Choroid plexus epithelial cell (primary cell): ENCODE measurements at places on chromosomes 7 and 10.

- no peak for DNase-seq
Observed at GRCh38 chr10:67308912-67309311, 383.1 kb downstream of the LRRTM3 start.

DNA sequence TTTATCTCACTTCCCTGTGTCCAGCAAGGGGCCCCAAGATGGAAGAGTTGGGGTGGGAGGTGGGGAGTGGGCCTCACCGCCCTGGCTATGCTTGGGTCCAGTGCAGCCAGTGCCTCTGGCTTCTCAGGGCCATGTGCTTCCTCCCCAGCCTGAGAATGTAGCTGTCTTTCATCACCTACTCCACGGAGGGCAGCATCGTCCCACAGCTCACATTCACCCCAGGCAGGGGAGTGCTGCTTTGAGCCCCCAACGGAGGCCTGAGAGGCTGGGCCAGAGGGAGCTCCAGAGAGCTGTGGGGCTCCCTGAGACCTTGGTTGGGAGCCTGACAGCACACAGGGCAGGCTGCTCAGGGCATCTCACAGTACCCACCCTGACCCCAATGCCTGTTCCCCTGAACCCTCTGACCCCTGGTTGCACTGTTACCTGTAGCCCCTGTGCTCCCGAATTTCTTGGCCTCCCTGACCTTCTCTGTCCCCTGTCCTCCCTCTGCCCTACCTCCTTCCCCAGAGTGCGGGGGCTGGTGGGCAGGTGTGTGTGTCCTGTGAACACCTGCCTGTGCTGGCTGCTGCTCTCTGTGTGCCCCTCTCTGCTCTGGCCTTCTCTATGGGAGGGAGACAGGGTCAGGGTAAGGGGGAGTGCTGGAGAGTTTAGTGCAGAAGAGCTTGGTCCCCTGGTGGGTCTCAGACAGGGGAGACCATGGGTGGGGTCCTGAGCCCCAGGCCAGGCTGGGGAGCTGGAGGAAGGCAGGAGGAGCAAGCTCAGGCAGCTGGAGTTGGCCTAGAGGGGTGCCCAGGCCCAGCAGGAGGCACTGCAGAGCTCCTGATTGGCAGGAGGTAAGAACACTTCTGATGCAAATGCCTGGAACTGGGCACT lies 19.6 kb upstream of the ZNF488 start:
- DNase-seq = peak; percentile 40

- no peak for DNase-seq
Observed at GRCh38 chr10:22753786-22754185, 39.4 kb upstream of the PIP4K2A start.

- no peak for DNase-seq
Observed at GRCh38 chr7:148746135-148746534, 47.4 kb downstream of the CUL1 start.

DNA sequence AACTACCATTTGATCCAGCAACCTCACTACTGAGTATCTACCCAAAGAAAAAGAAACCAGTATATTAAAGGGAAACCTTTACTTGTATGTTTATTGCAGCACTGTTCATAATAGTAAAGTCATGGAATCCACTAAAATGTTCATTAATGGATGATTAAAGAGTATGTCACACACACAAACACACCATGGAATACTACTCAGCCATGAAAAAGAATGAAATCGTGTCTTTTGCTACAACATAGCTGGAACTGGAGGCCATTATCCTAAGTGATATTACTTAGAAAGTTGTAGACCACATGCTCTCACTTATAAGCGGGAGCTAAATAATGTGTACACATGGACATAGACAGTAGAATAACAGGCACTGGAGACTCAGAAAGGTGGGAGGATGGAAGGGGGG lies 203.0 kb upstream of the SLC26A5 start:
- no peak for DNase-seq

- no peak for DNase-seq
Observed at GRCh38 chr10:130689743-130690626, 553.8 kb downstream of the GLRX3 start.

- DNase-seq = no peak
Observed at GRCh38 chr7:37351716-37352115, 96.9 kb downstream of the ELMO1 start.

GRCh38 chr10:13877154-13877909 lies 290.6 kb downstream of the PRPF18 start:
- DNase-seq = no peak

- DNase-seq = no peak
Observed at GRCh38 chr10:124521429-124521871, 59.8 kb downstream of the LHPP start.

GRCh38 chr7:22200777-22201176 lies 156.2 kb downstream of the RAPGEF5 start:
- no peak for DNase-seq

- no peak for DNase-seq
Observed at GRCh38 chr10:132313305-132313704, 5.6 kb upstream of the STK32C start.

DNA sequence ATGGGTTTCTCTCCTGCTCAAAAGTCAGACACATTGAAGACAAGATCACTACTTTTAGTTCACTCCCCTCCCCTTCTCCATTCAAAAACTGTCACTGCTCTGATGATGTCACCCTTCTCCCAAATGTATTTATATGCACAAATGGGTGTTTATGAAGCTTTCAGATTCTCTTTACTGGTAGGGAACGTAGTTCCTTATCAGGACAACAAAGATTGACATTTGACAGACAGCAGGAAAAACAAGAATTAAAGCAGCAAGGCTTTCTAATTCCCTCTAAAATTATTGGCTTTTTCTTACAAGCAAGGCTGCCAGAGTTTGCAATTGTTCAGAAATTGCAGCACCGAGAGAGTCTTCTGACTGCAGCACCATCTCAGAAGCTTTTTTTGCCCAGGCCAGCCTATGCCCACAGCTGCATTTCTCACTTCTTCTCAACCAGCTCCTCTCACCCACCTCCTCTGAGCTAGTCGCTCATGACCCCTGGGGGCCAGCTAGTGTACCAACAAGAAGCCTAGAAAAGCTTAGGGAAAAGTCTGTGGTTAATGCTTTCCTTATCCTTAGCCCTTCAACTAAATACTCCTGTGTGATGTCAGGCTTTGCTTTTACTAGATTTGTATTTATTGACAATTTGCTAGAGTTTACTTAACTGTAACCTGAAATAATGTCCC lies 265.1 kb downstream of the HTR7 start:
- peak; percentile 84 for DNase-seq

- no peak for DNase-seq
Observed at GRCh38 chr7:70681469-70682350, 450.2 kb upstream of the GALNT17 start.

- DNase-seq = no peak
Observed at GRCh38 chr10:7090529-7090928, 320.3 kb downstream of the SFMBT2 start.

- no peak for DNase-seq
Observed at GRCh38 chr7:102227371-102227770, 59.3 kb upstream of the SH2B2 start.

- DNase-seq = no peak
Observed at GRCh38 chr10:16894821-16895220, 77.6 kb upstream of the RSU1 start.

DNA sequence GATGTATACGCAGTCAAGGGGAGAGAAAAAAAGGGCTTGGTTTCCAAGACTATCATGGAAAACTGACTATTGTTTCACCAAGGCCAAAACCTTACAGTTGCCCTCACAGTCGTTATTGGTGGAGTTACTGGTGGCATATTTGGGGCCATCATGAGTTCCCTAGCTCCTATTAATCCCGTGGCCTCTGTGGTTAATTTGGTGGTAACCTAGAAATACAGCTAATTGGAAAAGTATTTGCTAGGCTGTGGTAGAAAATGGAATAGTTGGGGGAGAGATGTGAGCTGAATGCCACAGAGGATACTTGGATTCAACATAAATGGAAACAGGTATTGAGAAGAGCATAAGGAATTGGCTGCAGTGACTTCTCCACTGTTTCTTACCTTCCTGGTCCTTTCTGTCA lies 450.7 kb downstream of the KCNMA1 start:
- no peak for DNase-seq

DNA sequence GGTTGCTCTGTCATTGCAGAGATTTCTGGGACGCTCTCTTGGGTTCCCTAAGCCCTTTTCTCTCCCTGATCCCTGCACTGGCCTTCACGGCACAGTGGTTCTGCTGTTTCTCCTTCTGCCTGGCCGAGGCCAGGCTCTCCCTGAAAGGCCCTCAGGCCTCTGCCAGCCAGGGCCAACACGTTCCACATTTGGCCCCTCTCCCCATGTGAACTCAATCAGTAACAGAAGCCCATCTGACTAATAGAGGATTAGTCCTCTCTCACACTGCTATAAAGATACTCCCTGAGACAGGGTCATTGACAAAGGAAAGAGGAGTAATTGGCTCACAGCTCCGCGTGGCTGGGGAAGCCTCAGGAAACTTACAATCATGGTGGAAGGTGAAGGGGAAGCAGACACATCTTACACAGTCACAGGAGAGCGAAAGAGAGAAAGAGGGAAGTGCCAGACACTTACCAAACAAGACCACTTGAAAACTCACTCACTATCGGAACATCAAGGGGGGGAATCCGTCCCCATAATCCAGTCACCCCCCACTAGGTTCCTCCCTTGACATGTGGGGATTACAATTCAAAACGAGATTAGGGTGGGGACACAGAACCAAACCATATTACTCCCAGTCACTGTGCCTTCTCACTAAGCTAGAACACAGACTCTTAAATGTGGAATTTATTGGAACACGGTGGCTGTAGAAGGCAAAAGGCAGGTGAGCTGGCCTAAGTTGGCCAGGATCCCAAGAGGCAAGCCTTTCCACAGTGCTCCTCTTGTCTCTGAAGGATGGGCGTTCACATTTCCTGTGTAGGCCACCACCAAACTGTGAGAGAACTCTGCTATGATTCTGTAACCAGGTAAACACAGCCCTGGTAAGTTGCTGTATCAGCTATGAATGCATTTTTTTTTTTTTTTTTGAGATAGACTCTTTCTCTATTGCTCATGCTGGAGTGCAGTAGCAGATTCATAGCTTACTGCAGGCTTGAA lies 8.8 kb downstream of the FZD8 start:
- no peak for DNase-seq

GRCh38 chr10:24462889-24463552 lies 254.1 kb downstream of the KIAA1217 start:
- peak; percentile 33 for DNase-seq

GRCh38 chr7:131157530-131158243 lies 170.0 kb upstream of the MKLN1 start:
- DNase-seq = peak; percentile 81

DNA sequence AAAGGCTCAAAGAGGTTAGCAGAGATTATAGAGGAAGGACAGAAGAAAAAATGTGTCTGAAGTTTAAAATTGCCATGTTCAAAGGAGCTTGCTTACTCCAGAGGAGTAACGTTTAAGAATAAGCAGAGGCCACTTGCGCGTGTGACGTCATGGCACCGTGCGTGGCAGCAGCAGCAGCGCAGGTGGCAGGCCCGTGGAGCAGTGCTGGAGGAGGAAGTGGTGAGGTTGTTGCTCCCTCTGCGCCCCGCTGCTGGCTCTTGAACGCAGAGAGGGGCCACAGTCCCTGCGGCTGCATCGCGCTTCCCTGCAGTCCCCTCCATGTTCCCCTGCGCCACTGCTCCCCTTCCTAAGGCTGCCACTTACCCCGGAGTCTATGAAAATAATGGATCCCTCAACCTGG lies 37.5 kb downstream of the GDI2 start:
- no peak for DNase-seq

DNA sequence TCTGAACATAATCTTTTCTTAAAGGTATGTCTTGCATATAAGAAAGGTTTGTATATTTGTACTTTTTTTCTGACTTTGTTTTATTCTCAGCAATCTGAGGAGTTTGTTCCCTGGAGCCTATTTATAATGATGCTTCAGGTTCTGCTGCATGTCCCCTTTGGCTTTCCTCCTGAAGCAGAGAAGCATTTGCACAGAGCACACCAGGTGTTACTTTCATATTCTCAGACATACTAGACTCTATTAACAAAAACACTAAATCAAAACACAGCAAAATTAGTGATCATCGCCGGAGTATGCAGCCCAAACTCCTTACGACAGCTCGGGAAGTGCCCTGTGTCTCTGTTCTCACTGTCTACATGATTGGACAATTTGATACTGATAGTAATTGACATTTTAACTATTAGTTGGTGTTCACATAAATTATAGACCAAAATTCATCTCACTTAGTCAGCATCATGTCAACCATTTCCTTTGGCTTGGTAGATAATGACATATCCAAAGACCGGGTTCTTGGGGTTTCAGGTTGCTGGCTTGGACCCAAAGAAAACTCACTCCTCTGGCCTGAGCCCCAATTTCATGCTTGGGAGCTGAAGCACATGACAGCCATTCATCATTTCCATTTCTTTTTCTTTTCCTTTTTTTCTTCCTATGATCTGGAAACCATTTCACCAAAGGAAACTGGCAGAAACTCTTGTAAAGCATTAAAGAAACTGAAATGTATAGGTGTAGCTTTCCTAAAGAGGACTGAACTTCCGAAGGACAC lies 400.1 kb upstream of the NRP1 start:
- no peak for DNase-seq

GRCh38 chr7:124799448-124799847 lies 33.9 kb upstream of the GPR37 start:
- DNase-seq = no peak

DNA sequence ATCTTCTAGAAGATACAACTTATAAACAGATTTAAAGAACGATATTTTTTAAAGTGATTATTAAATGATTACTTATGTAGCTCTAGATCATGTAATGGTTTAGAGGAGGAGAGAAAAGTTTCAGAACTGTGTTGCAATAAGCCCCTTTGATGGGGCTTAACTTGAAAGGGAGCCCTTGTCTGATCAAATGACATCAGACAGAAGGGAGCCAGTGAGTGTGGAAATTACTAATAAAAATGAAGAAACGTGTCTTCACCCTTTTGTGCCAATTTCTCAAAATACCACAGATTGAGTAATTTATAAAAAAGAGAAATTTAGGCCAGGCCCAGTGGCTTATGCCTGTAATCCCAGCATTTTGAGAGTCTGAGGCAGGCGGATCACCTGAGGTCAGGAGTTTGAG lies 318.2 kb downstream of the EXOC4 start:
- no peak for DNase-seq

DNA sequence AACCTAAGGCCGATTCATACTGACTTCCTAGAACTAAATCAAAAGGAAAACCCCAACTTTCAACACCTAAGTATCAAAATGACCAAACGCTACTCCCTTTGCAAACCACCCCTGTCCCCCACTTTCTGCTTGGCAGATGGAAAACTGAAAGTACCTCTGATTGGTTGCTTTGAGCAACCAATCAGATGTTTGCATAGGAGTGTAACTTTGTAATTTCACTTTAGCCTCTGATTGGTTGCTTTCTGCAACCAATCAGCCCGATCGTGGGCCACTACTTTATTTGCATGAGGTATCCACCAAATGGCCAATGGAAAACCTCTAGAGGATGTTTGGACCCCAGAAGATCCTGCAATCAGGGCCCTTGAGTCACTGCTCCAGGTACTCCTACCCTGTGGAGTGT lies 12.3 kb upstream of the SNX10 start:
- DNase-seq = no peak
